Suppressor macrophage (primary cell): ENCODE measurements at places on chromosomes 2 and 18.

DNA sequence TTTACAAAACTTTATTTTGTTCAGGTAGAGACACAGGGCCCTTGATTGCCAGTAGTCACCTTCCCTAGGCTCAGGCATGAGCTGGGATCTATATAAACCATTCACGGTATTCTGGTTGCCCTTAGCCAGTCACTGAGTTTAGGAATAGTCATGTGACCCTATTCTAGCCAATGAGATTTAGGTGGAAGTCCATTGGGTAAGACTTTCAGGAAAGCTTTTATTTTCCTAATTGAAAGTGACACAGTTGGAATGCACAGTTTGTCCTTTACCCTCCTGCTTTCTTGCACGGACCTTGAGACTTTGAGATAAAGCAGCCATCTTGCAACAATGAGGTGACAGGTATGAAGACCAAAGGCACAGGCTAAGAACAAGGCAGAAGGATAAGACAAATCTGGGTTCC is 21.5 kb downstream of the SLC4A5 start:
- DNase-seq: no peak

- DNase-seq: no peak
Measured at GRCh38 chr18:40555914-40556313, 1399.1 kb upstream of the PIK3C3 start.

GRCh38 chr2:54680397-54681041 is 42.9 kb upstream of the EML6 start:
- no peak for DNase-seq

GRCh38 chr2:188952901-188953300 is 21.3 kb upstream of the COL3A1 start:
- DNase-seq: no peak

GRCh38 chr2:1743396-1744150 is 742 bp downstream of the PXDN start:
- DNase-seq: no peak

DNA sequence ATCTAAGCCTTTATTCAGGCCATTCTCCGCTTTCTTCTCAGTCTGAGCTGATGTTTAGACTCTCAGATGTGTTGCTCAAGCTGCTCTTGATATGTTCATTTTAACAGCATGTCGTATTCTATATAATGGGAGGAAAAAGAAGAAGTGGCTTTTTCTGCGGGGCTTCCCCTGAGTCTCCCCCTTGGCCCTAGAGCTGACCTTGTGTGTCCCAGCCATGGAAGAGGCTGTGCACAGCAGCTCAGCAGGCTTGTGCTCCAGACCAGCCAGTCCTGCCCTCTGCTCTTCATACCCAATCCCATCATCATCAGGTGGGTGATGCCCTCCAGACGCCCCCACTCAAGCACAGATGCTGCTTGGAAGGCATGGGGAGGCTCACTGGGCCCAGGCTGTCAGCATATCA is 155.1 kb upstream of the CELF4 start:
- peak; percentile 75 for DNase-seq

- no peak for DNase-seq
Measured at GRCh38 chr2:139492131-139492680, 712.0 kb upstream of the NXPH2 start.

GRCh38 chr2:37196320-37197195 is at the start of gene CEBPZOS:
CEBPZOS (plus strand) TSS chr2:37196496; CDS start chr2:37199705, 3,209 bp downstream.
- DNase-seq: peak; percentile 94

DNA sequence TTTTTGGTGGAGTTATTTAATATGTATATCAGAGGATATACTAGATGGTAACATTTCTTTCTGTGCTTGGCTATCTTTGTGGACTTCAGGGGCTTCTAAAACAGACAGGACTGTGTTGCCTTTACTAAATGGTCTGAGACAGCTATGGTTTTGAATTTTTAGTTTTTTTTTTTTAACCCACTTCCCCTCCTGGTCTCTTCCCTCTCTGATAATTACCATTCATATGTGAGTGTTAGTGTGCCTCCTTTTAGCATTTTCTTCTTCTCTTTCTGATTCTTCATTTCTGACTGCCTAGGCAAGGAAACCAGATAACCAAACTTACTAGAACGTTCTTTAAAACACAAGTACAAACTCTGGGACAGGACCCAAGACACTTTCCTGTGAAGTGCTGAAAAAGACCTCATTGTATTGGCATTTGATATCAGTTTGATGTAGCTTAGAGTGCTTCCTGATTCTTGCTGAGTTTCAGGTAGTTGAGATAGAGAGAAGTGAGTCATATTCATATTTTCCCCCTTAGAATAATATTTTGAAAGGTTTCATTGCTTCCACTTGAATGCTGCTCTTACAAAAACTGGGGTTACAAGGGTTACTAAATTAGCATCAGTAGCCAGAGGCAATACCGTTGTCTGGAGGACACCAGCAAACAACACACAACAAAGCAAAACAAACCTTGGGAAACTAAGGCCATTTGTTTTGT is 52.7 kb downstream of the SMAD4 start:
- DNase-seq: no peak

- DNase-seq: no peak
Measured at GRCh38 chr2:142591420-142591819, 286.0 kb upstream of the KYNU start.

- no peak for DNase-seq
Measured at GRCh38 chr2:202932425-202933138, 20.5 kb downstream of the CARF start.

GRCh38 chr2:20175931-20176330 is 49.0 kb downstream of the SDC1 start:
- DNase-seq: peak; percentile 59

DNA sequence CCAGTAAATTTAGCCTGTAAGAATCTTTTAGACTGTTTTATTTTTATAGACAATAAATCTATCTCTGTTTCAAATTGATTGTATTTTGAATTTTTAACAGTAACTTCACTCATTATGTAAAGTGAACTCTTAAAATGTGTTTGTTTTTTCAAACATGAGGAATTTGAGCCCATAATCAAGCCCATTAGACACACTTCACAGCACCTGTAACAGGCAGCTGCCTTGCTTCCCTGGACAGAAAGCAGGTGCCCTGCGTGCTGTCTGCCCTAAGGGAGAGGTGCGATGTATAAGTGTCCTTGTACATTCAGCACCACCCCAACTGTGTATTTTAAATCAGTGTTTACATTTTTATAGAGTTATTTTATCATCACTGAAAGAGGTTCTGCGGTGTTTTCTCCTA is 186.5 kb upstream of the TPO start:
- DNase-seq: no peak

DNA sequence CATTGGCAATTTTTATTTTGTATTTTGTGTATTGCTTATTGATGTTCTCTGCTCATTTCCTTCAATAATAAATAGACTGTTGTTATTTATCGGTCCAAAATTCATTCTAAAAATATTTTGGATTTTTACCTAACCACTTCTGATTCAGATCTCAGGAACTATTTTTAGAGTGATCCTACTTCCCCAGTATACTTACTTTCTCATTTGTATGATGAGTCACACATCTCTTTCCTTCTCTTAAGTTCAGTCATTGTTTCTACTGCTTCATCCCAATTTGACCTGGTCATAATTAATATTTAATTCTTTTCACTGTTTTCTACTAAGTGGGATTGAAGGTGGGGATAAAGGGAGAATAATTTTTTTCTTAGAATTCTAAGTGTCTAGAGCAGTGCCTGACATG is 75.1 kb downstream of the AGPS start:
- DNase-seq: peak; percentile 26

GRCh38 chr2:27701676-27702075 is 38.0 kb downstream of the SLC4A1AP start:
- no peak for DNase-seq

DNA sequence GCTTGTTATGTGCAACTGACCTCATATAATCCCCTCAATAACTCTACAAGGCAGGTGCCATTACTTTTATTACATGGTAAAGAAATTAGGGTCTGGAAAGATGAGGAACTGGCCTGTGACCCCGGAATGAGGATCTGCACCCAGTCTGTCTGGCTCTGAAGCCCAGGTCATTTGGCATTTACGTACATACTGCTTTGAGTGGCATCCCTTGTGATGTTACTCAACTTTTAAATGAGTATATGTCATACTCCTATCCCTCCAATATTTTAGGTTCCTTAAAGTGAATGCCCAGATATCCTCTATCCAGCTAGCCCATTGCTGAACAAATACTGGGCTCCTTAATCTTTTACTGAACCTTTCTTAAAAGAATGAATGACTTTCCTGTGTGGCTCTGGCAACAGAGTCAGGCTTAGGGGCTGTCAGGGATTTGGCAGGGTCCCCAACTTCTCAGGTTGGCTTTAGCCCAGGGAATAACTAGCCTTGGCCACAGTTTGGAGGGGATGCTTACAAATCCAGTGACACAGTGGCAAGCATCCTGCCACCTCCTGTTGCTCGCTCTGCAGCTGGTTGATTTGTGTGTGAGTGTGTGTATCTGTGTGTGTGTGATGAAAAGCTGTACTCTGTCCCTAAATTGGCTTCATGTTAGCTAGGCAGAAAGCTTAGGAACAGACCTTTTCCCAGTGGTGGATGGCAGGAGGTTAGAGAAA is 3.4 kb upstream of the CXCR4 start:
- DNase-seq: peak; percentile 69

GRCh38 chr2:44107974-44108373 is 60.7 kb upstream of the PPM1B start:
- DNase-seq: no peak

- no peak for DNase-seq
Measured at GRCh38 chr2:196949116-196949515, 22.6 kb upstream of the PGAP1 start.

DNA sequence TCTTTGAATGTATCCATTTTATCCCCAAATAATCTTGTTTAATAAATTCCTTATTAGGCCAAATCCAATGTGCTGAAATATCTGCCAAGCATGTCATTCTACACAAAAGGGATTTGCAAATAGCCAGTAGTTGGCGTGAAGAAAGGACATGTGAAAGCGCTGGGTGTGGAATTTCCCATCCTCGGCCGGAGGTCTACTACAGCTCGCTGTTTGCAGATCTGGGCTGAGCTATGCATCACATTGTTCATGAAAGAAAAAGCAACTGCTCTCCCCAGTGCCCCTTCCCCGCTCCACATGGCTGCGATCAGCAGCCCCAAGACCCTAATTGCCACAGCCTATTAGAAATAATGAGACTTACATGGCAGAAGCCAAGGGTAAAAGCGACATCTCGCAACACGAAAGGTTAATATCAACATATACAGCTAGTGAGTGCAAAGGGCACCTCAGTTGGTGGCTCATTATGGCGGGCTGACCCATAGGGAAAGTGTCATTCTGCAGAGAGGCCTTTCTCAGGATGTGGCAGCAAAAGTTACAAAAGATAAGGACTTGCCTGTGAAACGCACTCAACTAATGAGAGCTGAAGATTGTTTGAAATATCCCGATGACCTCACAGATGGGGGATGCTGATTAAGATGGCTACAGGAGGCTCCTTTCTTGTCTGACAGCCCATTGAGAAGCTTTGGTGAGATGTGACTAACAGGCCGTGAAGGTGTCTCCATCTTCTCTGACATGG is 126.9 kb upstream of the CYP1B1 start:
- no peak for DNase-seq

GRCh38 chr2:219434718-219435525 is at the start of gene SPEG:
SPEG (plus strand) TSS chr2:219434843; CDS start chr2:219434978, 135 bp downstream.
- no peak for DNase-seq

GRCh38 chr2:205947621-205948495 is 138.1 kb downstream of the INO80D start:
- peak; percentile 80 for DNase-seq

DNA sequence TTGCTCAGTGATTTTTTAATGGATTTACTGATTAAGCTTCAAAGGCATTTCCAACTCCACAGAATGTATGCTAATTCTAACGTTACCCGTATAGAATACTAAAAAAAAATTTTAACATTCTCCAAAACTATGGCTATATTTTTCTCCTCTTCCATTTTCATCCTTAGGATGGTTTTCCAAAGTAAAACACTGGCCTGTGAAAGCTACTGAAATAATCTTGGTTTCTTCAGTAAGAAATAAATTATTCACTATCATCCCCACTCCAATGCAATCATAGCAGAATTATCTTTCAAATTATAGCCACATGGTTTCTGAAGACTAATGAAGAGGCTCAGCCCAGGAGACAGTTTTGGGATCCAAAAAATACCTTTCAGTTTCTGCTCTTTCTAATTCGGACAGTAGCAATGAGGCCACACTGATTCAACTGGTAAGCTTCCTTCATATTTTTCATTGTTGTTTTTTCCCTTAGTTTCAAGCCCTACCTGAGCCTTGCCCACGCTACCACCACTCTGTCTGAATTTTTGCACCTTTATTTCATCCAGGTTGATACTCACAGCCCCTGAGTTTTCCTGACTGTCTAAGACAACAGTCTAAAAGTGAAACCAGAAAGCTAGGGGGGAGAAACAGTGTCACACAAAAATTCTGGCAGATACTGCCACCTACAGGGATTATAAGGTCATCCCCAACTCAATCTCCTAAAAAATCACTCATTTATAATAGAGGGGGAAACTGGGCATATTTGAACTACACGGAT is 887.9 kb downstream of the NRXN1 start:
- peak; percentile 58 for DNase-seq

- peak; percentile 80 for DNase-seq
Measured at GRCh38 chr18:2448565-2449151, 122.6 kb downstream of the METTL4 start.

- DNase-seq: no peak
Measured at GRCh38 chr18:40048886-40049650, 1906.0 kb upstream of the PIK3C3 start.

DNA sequence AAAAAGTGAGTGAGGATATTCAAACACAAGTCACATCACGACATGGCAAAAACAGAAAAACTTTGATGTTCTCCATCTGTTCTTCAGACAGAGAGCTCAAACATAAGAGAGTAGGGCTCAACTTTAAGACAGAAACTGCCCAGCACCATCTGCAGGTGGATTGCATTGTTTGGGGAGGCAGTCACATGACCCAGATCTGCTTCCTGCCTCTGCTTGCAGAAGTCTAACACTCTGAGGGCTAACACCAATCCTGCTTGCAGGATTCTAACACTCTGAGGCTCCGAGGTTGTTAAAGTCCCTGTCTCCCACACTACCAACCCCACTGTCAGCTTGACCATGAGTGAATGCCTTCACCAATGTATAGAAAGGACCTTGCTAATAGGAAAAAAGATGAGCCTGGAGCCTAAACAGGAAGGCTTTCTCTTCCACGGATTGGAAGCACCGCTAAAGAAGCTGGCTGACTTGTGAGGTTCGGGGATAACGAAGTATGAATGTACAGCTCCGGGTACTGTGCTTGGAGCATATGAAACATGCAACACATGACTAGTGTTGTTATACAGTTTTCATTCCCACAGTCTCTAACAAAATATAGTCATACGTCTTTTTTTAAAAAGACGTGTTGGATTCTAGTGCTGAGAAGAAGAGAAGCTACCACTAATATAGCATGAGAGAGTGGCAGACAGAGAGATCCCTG is 176.6 kb upstream of the CREB1 start:
- no peak for DNase-seq

DNA sequence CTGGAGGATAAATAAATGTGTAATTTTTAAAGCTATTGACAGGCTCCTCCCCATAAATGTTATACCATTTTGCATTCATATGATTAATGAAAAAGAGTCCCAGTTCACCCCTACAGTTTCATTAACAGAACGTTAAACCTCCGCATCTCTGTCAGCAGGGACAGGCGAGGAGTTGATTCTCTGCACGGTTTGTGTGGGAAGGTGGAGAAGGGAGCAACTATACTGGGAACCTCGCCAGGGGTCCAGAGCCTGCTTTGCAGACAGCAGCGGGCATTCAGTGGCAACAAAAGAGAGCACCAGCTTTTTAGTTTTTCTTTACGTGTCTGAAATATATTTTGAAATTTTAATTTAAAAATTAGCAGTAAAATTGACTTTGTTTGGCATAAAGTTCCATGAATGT is 101.4 kb downstream of the FARSB start:
- no peak for DNase-seq
